ENCODE measurements at places on chromosomes 5 and 9.

GRCh38 chr5:35461530-35461929 is 156.1 kb upstream of the SPEF2 start:
- DNase-seq, result no peak

DNA sequence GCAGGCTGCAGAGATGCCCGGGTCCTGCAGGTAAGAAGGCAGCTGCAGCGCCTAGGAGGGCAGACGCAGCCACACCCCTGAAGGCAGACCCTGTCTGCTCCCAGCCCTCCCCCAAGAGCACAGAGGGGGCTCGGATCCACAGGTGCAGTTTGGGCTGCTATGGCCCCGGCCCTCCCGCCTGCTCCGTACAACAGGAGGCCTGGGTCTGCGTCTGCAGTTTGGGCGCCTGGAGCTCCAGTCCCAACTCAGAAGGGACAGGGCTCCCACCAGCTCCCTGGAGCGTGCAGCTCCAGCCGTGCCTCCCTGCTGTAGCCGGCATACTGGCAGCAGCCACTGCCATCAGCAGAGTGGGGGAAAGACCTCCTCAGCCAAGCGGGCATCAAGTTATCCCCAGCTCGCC is 30.5 kb downstream of the BTNL9 start:
- no peak for DNase-seq

GRCh38 chr9:89418882-89419640 is 78.9 kb downstream of the SEMA4D start:
- no peak for DNase-seq

- no peak for DNase-seq
Observed at GRCh38 chr9:130699047-130699446, 5.5 kb downstream of the EXOSC2 start.

DNA sequence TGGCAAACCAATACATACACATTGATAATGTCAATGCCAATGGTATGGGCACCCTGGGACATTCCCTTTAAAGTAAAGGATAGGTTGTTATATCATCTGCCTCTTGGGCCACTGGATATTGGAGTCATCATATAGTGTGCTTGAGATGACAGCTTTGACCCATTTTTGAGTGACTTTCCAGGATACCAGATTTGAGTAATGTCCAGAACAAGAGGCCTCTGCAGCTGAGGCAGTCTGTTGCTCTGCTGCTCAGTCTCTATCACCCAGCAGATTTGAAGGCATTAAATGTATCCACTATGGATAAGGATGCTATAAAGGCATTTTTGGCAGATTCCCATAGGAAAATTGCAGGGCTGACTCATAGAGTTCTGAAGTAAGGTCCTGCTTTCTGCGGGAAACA is 525.6 kb upstream of the SEMA6A start:
- no peak for DNase-seq

DNA sequence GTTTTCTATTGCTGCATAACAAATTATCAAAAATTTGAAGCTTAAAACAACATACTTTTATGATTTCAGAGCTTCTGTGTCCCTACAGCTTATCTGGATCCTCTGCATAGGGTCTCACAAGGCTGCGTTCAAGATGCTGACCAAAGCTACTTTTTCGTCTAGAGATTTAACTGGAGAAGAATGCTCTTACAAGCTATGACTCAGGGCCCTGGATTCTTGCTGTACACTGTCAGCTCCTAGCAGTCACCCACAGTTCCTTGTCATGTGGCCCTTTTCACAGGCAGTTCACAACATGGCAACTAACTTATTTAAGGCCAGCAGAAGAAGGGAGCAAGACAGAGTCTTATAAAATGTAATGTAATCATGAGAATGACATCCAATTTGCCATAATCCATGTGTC is 70.8 kb upstream of the FAM174A start:
- DNase-seq, result peak; percentile 53
